ENCODE measurements at places on chromosomes 5 and 9.
A peak's percentile ranks its signal among the peaks of the same experiment; 100 is the strongest.

DNA sequence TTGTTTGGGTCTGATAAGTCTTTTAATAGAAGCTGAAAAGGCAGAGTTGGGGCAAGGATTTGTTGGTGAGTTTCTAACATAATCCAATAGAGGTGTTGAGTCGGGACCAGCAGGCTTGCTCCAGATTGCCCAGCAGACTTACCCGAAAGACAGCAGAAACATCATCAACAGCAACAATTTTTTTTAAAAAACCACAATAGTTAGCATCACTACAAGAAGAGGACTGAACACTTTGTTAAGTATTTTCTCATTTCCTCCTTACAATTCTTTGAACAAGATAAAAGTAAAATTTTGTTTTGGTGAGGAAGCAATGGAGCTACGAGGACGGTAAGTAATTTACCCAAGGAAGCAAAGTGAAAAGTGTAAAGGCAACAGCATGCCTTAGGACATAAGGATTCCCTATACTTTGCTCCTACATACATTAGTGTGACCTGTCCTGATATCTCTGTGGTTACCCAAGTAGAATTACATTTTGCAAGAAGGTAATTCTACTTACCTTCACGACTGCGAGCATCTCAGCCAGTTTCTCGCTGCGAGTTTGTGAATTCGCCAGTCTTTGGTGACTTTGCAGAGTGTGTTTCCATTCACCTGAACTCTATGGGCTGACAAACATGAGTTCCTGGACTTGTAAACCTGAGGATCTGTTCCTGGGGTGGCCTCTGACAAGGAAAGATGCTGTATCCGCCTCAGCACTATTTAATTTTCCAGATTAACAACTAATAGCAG, 13.2 kb downstream of the ITK start:
- no peak for DNase-seq

- peak; percentile 19 for DNase-seq
Observed at GRCh38 chr9:127076860-127077643, 45.4 kb downstream of the ANGPTL2 start.

GRCh38 chr5:158560170-158560569, 539.5 kb downstream of the EBF1 start:
- peak; percentile 28 for DNase-seq

- peak; percentile 38 for DNase-seq
Observed at GRCh38 chr5:112154940-112155686, 264.0 kb downstream of the EPB41L4A start.

DNA sequence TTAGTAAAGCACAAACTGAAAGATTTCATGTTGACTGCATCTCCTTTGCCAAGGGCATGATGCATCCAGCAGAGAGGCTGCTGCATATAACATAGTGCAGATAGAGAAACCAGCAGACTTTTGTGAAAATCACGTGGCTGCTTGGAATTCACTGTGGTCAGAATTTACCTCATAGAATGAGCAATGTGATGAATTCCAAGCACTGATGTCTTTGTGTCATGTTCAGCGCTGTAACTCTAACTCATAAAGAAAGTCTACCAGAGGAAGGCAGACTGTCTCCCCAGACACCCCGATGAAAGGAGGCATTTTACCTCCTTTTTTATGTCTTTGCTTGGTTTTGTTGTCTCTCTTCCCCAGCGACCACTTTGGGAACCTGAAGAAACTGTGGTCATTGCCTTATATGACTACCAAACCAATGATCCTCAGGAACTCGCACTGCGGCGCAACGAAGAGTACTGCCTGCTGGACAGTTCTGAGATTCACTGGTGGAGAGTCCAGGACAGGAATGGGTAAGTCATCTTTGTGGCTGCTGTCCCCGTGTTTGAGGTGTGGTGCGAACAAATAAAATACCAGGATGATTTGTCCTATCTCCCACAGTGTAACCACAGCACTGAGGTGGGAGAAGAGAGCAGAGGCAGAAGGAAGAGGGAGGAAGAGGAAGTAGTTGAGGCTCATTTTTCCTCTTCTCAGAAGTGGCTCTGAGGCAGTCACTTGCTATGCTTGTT, 42.0 kb downstream of the ITK start:
- DNase-seq = peak; percentile 51
